ENCODE measurements at places on chromosomes 6 and 20. TPM values are rescaled to one million over a fixed set of nuclear protein-coding genes. Genes with fewer than 3 reads are reported as not detected.

DNA sequence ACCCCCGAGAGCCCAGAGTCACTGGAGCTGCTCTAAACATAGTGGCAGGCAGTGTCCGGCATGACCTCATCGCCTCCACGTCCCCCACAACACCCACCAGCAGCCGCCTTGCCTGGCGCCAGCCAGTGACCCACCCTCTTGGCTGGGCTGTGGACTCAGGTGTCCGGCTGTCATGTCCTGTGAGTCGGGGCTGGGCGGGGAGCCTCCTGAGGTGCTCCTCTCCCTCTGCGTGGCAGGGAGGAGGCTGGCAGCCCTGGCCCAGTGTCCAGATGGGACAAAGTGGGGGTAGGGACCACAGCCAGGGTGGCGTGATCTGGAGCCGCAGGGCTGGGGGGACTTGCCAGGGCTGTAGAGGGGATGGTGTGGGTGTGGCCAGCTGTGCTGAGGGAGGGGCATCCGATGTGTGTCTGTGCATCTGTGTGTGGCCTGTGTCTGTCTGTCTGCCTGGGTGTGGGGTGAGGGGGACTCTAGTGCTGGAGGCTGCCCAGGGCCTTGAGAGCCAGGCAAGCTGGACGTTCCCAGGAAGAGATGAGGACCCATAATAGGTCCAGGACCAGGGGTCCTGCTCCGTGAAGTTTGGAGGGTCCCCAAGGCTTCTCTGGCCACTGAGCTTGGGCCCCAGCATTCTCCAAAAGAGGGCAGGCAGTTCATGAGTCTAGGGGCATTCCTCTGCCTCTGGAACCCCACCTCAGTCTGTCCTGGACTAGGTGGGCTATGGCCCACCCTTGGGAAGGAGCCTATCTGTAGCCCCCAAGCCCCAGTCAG lies 2.3 kb upstream of the SOX18 start:
- no peak for DNase-seq

GRCh38 chr20:45470262-45470931 lies 844 bp downstream of the WFDC2 start:
- DNase-seq = no peak

GRCh38 chr6:113684382-113684901 lies 172.7 kb upstream of the MARCKS start:
- no peak for DNase-seq

Gene ZNF391
- 0.34 TPM for polyA plus RNA-seq

GRCh38 chr20:6485351-6485750 lies 282.1 kb upstream of the BMP2 start:
- no peak for DNase-seq

Gene R3HDML
- 0.96 TPM for polyA plus RNA-seq

Gene SLC13A3
- polyA plus RNA-seq = 0.19 TPM

GRCh38 chr6:75463061-75463460 lies 30.5 kb downstream of the FILIP1 start:
- no peak for DNase-seq

Gene TSHZ2
- polyA plus RNA-seq = not detected

DNA sequence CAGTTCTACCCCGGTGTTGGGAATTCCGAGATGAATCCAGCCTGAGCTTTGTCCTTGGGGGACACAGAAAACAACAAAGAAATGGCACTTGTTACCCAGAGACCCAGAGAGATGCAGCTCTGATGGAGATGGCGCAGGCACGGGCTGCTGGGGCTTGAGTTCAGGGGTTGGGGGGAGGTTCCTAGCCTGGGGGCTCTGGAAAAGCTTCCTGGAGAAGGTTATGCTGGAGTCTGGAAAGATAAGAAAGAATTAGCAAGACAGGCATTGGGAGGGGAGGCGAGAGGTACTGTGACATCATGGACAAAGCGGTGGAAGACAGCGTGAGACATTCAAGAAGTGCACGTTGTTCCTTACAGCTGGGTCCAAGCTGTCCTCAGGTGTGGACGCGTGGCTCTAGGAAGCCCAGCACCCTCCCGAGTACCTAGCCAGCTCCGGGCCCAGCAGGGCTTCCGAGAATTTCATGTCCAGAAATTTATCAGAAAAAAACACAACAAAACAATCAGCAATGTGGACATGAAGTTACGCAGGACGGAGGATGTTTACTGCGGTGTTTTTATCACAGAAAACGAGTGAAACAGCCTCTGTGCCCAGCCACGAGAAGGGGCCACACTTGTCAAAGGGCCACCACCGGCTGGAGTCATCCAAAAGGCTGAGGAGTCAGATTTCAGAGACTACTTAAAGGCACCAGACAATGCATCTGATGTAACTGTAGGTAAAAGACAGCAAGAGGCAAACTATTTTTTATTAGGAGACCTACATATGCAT lies 39.5 kb downstream of the C20orf203 start:
- DNase-seq = no peak

GRCh38 chr6:27407153-27407814 lies 18.7 kb downstream of the ZNF391 start:
- DNase-seq = no peak

- DNase-seq = no peak
Measured at GRCh38 chr6:110534731-110535492, 58.5 kb upstream of the SLC22A16 start.

Gene TRIM15
- 0.09 TPM for polyA plus RNA-seq

DNA sequence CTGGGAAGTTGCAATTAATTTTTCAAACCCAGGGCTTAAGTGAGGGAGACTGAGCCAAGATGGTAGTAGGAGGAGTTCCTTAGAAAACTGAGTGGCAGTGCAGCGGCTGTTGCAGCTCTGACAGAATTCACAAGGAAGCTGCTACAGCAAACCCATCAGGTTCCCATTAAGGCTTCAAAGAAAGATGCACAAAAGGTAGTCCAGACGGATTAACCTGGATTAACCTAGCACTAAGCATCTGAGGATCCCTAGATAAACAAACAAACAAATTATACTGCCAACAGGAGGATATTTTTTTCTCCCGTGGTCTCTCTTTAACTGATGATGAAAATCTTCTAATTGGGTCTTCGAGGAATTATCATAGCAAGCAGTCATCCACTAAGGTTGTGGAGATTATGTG lies 5.2 kb downstream of the TENT5A start:
- DNase-seq = no peak

Gene UBE3D
- polyA plus RNA-seq = 4.4 TPM

DNA sequence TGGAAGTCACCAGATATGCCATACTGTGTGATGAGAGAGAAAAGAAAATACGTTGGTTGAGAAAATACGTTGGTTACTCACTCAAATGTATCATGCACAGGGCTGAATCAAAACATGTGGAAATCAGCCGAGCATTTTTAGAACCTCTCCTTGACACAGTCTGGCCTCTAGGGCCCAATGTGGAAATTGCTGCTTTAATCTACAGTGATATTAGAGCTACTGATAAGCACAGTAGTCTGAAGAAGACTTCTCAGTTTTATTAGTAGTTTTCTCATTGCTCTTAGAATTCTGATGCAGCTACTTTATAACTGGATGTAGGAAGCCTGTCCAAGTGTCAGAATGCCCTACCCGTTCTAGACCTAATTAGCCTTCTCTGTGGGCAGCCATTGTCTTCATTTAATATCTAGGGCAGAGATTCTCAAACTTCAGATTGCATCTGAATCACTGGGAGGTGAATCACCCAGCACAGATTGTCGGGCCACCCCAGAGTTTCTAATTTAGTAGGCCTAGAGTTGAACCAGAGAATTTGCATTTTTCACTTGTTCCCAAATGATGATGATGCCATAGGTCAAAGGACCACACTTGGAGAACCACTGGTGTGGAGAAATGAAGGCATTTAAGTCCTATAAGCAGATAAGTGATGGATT lies 229.1 kb downstream of the PLCB1 start:
- no peak for DNase-seq
